ENCODE measurements at places on chromosomes 3 and 15.

GRCh38 chr15:39194106-39194830, 386.6 kb upstream of the THBS1 start:
- no peak for DNase-seq

- DNase-seq = no peak
These were observed 1.3 kb upstream of the PRKAR2A start for GRCh38 chr3:48848816-48849515.

DNA sequence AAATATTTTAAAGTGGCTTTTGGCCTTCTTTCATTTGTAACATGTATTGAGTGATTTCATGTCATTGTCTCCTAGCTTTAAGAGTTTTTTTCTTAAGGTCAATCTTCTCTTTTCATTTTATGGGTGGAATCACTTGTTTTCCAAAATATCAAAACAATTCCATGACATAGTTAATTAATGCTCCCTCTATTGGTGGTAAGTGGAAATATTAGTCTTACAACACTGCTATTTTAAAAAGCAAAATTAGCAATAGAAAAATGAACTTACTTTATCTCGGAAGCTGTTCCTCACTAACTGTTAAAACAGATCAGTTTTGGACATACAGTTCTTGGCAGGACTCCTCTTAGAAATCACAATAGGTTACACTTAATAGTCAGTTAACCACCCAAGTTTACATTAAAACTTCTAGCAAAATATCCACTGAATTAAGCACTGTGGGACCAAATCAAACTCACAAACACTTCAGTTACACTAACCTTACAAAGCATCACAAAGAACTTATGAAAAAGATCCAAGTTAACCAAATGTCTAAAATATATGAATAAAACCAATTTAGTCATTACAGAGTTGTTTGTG, 42.4 kb downstream of the TIGIT start:
- no peak for DNase-seq

GRCh38 chr15:54839379-54839778, 357.4 kb downstream of the RSL24D1 start:
- DNase-seq = no peak

DNA sequence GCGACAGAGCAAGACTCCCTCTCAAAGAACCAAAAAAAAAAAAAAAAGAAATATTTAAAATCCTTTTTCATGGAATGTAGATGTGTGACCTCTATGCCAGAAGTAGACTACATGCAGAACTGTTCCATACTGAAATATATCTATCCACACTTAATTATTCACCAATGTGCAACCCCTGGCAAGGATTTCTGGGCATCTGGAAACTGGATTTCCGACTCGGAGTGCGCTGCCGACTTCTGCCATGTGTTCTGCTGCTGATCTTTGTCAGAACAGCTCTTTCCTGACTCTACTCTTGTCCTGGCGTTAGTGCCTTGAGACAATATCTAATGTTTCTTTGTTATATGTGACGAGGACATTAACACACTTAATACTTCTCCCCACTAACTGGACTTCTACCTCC, 11.7 kb downstream of the LIPH start:
- no peak for DNase-seq

DNA sequence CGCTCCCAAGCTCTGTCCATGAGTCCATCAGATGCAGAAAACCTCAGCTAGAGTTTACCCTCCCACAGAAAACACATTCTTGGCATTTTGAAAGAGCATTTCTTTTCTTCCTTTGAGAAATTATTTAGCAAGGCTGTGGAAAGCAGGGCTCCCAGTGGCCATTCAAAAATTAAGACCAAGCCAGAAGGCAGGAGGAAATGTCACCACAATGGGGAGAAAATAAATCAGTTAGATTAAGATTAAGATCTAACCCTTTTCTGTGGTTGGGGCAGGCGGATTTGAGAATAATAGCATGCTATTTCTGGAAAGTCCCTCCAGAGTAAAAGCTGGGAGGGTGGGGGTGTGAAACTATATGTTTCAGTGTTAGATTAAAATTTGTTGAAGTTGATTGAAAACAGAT, 20.2 kb downstream of the LRIG1 start:
- no peak for DNase-seq

GRCh38 chr3:126107203-126107939, 23.4 kb upstream of the SLC41A3 start:
- DNase-seq = no peak

DNA sequence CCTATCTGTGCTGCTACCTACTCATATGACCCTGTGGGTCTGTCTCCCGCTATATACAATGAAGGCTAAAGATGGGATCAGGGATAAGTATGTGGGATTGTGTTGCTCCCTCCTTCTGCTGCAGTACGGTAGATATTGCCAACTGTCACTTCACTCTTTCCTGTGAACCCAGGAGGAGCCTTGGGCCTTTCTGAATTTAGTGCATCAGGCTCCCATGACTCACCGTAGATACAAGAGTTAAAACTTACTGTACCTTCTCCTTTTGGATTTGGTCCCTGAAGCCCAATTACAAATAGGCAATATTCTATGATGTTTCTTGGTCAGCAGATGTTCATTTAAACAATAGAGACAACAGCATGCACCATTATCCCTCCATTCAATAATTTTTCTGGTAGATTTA, 27.4 kb downstream of the MITF start:
- DNase-seq = no peak

GRCh38 chr3:156535162-156535627, 19.7 kb downstream of the SSR3 start:
- DNase-seq = no peak

DNA sequence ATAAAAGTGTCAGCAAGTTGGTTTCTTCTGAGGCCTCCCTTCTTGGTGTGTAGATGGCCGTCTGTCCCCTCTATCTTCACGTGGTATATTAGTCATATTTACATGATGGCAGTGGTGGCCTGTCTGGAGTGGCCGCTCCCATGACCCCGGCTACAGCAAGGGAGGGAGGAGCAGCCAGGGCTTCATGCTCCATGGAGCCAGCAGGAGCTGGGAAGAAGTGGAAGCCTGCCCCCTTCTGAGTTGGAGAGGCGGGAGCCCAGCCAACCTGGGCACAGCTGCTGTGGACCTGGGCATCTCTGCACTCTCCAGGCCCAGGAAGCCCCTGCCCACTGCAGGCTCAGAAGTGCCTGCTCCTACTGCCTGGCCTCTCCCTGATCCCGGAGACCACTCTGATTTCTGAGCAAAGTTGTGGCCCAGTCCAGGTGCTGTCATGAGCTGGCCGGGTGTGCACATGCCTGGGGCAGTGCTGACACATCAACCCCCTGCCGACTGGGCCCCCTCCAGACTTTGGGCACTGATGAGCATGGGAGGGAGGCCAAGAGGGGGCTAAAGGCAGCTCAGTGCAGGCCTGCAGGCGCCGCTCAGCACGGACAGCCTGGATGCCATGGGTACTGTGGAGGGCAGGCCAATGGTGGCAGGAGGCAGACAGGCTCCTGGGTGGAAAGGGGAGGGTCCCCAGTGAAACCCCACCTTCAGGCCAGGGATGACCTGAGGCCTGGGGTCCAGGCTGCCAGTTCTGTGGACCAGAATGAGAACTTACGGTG, 84.8 kb downstream of the SERPINI1 start:
- DNase-seq = no peak

DNA sequence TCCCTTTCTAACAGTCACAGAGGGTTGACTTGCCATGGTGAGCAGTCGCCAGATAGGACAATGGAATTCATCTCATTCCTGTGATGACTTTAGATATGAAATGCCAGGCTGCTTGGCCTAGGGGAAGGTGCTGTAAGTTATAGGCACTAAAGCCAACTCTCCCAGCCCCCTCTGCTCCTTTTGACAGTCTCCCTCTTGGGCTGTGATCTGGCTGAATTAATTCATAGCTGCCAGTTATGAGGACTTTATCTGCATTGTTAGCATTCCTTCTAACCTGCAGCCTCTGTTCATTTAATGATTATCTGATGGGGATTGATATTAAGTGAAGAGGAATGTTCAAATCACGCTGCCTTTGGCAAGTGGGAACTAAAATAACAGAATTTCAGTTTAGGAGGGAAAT, 427.1 kb upstream of the RASGRP1 start:
- DNase-seq = no peak

GRCh38 chr3:430186-430585, 233.6 kb downstream of the CHL1 start:
- no peak for DNase-seq

DNA sequence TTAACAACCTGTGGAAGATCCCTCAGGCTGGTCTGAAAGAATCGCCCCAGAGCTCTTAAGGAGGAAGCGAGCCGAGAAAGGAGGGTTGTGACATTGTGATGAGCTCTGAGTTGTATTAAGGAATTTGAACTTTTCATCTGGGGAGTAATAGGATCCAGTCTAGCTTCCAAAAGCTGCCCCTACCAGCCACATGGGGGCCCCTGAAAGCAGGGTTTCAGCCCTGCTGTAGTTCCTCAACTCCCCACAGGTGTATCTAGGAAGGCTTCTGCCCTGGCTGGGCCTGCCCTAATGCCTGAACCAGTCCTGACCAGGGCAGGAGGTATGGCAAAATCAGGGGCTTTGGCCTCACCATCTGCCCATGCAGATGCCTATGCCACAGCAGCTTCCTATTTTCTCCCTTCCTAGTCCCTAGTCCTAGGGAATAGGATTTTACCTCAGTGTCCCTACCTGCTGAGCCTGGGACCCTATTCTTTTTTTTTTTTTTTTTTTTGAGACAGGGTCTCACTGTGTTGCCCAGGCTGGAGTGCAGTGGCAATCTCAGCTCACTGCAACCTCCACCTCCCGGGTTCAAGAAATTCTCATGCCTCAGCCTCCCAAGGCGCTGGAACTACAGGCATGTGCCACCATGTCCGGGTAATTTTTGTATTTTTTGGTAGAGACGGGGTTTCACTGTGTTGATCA, 5.0 kb upstream of the AP3S2 start:
- peak; percentile 74 for DNase-seq

- DNase-seq = no peak
These were observed 78.8 kb downstream of the WNT5A start for GRCh38 chr3:55408193-55408826.

DNA sequence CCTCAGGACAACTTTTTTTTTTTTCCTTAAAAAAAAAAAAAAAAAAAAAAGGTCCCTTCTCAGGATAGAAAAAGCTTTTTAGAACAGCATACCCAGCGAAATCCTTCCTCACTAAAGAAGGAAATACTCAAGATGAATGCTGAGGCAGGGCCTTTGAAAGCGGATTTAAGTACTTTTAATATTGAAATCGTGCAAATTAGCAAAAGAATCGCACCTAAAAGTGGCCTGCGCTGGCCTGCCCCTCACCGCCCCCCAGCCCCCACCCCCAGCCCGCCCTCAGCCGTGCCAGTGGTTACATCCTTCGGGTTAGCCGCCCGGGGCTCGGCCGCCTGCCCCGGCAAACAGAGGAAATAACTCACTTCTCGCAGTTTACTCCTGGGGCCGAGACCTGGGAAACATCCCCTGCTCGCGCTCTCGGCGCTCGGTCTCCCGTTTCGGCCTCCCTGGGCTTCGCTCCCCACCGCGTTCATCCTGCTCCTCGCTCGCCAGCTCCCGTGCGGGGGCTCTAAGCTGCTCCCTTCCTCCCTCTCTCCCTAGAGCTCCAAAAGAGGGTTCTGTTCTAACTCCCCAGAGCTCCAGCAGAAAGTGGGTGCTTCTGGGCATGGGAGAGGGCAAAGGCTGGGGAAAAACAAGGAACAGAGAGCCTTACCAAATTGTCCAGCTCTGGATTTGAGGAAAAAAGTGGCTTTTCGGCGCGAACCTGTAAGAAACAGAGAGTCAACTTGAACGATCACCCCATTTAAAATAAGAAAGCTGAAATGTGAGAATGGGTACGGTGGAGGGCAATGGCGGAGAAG, 5.2 kb downstream of the MEIS2 start:
- DNase-seq = peak; percentile 76

GRCh38 chr3:77524463-77524862, 484.6 kb downstream of the ROBO2 start:
- DNase-seq = peak; percentile 28

DNA sequence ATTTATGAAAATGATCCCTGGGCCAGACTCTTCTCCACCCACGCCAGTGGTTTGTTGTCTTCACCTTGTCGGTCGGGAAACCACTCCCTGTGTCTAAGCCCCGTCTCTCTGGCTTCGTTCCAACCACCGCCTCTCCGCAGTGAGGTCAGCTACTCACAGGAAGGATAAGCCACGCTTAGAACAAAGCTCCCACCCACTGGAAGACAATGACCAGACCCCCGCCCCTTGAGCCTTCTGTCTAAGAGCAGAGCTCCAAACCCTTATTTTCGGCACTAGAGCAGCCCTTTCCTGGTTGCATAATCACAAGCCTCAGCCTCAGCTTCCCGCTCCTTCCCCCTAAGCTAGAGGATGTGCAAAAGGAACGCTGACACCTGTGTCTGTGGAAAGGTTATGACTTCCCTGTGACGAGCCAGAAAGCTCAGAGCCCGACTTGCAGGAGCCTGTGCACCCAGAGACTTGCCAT, 114.9 kb upstream of the MEF2A start:
- DNase-seq = peak; percentile 40

- no peak for DNase-seq
These were observed 453.1 kb downstream of the EPHA3 start for GRCh38 chr3:89560568-89560967.

GRCh38 chr3:134373271-134374104, 759 bp downstream of the AMOTL2 start:
- DNase-seq = peak; percentile 97

- no peak for DNase-seq
These were observed 883 bp downstream of the RTP4 start for GRCh38 chr3:187369089-187369447.

- no peak for DNase-seq
These were observed 52.4 kb upstream of the BLM start for GRCh38 chr15:90664650-90665287.

DNA sequence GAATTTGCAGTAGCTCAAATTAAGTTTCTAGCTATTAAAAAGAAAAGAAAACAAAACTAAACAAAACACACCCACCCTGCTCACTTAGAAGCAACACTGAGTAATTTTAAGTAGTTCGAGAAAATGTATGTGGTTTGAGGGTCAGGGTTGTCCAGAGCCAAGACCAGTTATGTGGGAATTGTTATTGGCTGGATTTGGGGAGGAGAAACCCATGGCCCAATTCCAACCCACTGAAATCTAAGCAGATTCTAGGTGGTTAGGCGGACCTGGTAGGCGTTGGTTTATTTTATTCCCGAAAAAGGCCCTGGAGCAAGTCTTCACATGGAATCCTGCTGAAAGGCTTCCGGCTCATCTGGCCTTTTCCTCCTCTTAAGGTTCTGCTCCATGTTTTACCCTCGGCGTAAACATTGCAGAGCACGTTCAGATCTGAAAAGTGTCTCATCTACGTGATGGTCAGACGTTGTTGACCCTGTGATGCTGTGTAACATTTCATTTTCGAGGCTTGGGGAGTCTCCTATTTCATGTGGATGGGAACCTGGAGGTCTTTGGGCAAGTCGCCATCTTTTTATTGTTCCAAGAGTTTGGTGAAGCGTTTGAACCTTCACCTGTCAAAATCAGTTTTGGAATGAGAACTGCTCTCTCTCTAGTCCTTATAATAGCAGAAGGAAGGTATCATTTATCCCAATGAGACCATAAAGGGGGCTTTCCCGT, 64.0 kb downstream of the FLNB start:
- no peak for DNase-seq
